NCI-H1417 treated with DMSO at 0.1 percent for 48 hours (cell line): ENCODE measurements at places on chromosomes 3 and 15.

DNA sequence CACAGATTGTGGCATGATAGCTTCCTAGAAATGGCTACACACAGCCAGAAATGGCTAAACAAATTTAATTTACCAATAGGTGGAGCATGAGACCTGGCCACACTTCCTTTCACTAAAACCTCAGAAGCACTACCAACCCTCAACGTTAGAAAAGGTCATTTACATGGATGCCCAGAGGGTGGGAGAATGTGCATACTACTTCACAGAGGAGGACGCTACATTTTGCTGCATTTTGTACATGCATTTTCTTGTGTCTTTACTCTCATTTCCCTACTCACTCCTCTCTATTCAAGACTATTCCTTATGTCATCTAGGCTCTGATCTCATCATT lies 40.1 kb downstream of the C2CD4B start:
- DNase-seq: no peak

DNA sequence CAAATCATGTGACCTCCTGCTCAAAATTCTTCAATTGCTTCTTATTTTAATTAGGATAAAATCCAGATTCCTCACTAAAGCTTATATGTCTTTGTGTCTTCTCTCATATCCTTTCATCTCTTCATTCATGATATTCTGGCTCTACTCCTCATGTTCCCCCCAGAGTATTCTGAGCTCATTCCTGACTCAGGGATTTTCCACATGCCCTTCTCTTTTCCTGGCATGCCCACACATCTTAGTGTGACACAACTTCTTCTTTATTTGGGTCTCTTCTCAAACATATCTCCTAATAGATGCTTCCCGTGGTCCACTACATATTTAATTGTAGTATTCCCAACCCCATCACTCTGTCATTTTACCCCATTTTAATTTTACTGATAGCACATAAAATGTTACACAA lies 15.2 kb upstream of the MBNL1 start:
- no peak for DNase-seq

- DNase-seq: no peak
Measured at GRCh38 chr3:105869861-105870755, 1.3 kb upstream of the CBLB start.

- DNase-seq: no peak
Measured at GRCh38 chr3:101944308-101944707, 95.0 kb downstream of the NFKBIZ start.

- DNase-seq: no peak
Measured at GRCh38 chr3:99509224-99509623, 129.2 kb upstream of the COL8A1 start.

DNA sequence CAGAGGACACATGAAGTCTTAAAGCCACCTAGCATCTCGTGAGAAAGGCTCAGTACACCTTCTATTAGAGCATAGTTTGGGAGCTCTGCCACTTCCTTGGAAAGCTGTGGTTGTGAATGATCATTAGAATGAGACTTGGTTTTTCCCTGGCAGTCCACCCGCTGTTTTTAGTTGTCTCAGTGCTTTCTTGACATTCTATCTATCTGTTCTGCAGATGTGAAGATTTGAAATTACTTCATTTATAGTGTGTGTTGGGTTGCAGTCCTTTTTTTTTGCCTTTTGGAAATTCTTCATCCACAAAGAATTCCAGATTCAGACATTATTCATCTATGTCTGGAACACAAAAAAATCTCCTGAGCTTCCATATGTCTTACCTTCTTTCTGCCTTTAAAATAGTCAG lies 23.7 kb downstream of the PPP2R3A start:
- no peak for DNase-seq

DNA sequence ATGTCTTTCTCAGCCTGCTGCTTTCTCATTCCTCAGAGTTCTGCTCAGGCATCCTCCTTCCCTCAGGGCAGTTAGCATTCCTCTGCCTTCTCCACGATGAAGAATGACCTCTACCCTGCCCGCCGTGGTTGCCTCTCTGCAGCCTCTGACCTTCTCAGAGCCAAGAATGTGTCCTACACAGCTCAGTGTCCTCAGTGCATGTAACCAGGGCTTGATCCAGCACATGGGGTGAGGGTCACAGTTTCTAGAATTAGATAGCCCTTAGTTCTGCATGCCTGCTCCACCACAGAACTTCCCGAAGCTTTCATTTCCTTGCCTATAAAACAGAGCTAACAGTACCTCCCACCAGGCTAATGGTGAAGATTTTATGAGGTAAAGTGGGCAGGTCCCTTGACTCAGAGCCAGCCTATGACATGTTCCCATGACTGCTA lies 182.1 kb downstream of the CLSTN2 start:
- no peak for DNase-seq

- no peak for DNase-seq
Measured at GRCh38 chr15:95457520-95457919, 873.0 kb upstream of the NR2F2 start.

GRCh38 chr15:61003437-61004218 lies 225.5 kb downstream of the RORA start:
- no peak for DNase-seq
